Upper lobe of right lung (tissue), 1 donor: ENCODE measurements at places on chromosomes 12 and 14. TPM values are rescaled to one million over a fixed set of nuclear protein-coding genes. Genes with fewer than 3 reads are reported as not detected.

DNA sequence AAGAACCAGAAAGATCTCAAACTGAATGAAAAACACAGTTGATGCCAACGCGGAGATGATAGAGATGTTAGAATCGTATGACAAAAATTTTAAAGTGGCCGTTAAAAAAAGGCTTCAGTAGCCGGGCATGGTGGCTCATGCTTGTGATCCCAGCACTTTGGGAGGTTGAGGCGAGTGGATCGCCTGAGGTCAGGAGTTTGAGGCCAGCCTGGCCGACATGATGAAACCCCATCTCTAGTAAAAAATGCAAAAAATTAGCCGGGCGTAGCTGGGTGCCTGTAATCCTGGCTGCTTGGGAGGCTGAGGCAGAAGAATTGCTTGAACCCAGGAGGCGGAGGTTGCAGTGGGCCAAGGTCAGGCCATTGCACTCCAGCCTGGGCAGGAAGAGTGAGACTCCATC is 5.4 kb upstream of the ACVRL1 start:
- H3K4me1 ChIP-seq: peaks cover 25% of the 10 kb centered on the region
- no peak overlapping the region for H3K27ac ChIP-seq
- no peak overlapping the region for H3K4me3 ChIP-seq
- H3K27me3 ChIP-seq: no peaks in the 10 kb centered on the region
- no peaks in the 10 kb centered on the region for H3K36me3 ChIP-seq

DNA sequence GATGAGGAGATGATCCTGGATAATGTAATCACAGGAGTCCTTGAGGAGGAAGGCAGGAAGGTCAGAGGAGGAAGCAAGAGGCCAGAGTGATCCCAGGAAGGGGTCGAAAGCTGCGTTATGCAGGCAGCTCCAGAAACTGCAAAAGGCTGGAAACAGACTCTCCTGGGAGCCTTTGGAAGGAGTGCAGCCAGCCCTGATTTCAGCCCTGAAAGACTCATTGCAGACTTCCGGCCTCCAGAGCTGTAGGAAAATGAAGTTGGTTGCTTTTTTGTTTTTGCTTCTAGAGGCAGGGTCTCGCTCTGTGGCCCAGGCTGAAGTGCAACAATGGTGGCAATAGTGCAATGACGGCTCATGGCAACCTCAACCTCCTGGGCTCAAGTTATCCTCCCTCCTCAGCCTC is 44.6 kb upstream of the FZD10 start:
- DNase-seq: no peak
- no peak overlapping the region for H3K4me3 ChIP-seq
- no peaks in the 10 kb centered on the region for H3K27me3 ChIP-seq

DNA sequence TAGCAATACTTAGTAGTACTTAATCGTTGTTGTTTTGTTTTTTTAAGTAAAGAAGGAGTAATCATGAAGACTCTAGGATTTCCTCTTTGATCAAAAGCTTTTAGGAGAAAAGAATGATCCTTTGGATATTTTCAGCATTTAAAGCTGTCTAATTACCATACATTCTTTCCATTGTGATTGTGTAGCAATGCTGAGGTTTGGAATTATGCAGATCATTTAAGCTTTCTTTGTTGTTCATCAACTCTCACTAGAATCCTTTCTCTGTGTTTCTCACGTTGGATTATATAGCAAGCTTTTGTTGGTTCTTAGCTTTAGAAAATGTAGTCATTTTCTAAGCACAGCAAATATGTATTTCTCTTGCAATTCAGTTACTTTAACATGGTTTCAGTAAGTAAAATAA is 25.8 kb downstream of the CCDC91 start:
- no peaks in the 10 kb centered on the region for H3K36me3 ChIP-seq
- no peaks in the 10 kb centered on the region for H3K27me3 ChIP-seq
- no peak overlapping the region for H3K4me3 ChIP-seq
- no peaks in the 10 kb centered on the region for H3K4me1 ChIP-seq
- no peak overlapping the region for H3K27ac ChIP-seq

DNA sequence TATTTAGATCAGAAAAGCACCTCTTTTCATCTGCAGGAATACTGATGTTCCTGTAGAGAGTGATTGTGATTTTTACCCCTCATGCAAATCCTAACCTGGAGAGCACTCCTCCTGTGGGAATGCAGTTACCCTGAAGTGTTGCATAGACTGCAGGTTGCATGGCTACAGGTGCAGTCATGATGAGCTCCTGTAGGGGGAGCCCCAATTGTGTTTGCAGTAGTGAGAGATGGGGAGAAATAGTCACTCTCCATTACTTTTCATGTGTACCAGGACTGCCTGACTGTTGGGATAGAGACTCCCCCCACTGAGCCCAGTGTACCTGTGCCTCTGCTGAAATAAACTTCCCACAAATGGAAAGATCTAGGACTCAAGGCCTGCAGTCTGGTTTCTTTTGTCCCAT is 1086.5 kb downstream of the SLC6A15 start:
- no peak overlapping the region for H3K27ac ChIP-seq
- no peaks in the 10 kb centered on the region for H3K4me1 ChIP-seq
- H3K4me3 ChIP-seq: no peak overlapping the region
- no peak for DNase-seq
- H3K27me3 ChIP-seq: no peaks in the 10 kb centered on the region
- no peaks in the 10 kb centered on the region for H3K36me3 ChIP-seq

- no peaks in the 10 kb centered on the region for H3K36me3 ChIP-seq
- H3K27me3 ChIP-seq: no peaks in the 10 kb centered on the region
- no peak overlapping the region for H3K4me3 ChIP-seq
- no peak for DNase-seq
- H3K4me1 ChIP-seq: no peaks in the 10 kb centered on the region
- no peak overlapping the region for H3K27ac ChIP-seq
These were observed 30.5 kb upstream of the LMNTD1 start for GRCh38 chr12:25583545-25583944.

DNA sequence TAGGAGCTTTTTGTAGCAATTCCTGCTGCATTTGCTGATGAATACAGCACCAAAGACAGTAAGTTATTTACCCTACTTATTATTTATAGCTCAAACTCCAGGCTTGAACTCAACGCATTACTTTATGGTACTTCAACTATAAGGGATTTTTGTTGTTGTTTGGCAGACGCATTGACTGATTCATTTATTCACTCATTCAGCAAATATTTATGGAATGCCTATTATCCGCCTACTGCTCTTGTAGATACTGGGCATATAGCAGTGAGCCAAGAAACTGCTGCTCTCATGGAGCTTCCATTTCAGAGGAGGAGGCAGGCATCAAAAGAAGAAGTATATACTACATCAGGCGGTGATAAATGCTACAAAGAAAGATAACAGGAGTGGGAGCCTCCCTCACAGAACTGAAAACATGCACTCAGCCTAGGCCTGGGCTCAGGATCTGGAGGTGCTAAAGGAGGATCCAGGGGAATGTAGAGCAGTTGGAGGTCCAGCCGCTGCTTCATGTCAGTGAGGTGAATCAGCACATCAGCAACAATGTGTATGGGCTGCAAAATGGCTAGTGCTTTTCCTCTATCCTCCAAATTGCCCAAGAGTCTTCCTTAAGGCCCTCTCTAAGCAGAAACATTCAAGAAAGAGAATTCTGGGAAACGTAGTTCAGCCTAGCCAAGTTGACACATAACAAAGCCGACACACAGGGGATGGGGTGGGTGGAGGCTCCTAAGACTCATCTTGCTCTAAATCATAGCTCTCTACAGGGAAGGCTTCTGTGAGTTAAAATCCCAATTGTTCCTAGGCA is 157.5 kb downstream of the NRXN3 start:
- H3K4me1 ChIP-seq: no peaks in the 10 kb centered on the region
- no peak overlapping the region for H3K27ac ChIP-seq
- H3K4me3 ChIP-seq: no peak overlapping the region
- no peaks in the 10 kb centered on the region for H3K36me3 ChIP-seq

- H3K27me3 ChIP-seq: no peaks in the 10 kb centered on the region
- no peak overlapping the region for H3K27ac ChIP-seq
- DNase-seq: no peak
These were observed 59.0 kb upstream of the CAPRIN2 start for GRCh38 chr12:30813525-30814294.

DNA sequence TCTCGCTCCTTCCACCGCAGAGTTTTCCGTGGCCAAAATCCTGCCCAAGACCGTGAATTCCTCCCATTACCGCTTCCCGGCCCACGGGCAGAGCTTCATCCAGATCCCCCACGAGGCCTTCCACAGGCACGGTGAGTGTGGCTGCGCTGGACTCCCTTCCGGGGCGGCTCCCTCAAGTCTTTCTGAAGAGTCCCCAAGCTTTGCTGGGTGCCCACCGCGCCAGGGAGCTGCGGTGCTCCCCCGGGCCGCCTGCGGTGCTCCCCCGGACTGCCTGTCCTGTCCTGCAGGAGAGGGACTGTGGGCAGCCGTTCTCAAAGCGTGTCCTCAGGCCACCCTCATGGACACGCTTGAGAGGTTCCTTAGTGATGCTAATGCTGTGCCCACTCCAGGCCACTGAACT is 50.5 kb downstream of the ADGRD1 start:
- H3K4me1 ChIP-seq: peaks cover 9% of the 10 kb centered on the region
- H3K36me3 ChIP-seq: peaks cover 14% of the 10 kb centered on the region
- no peak overlapping the region for H3K27ac ChIP-seq
- DNase-seq: no peak
- H3K4me3 ChIP-seq: no peak overlapping the region

- no peak overlapping the region for H3K27ac ChIP-seq
- no peaks in the 10 kb centered on the region for H3K27me3 ChIP-seq
- H3K4me3 ChIP-seq: no peak overlapping the region
- no peaks in the 10 kb centered on the region for H3K4me1 ChIP-seq
- DNase-seq: no peak
These were observed 292.4 kb upstream of the SEL1L start for GRCh38 chr14:81826081-81826480.

- no peak for DNase-seq
- H3K4me3 ChIP-seq: no peak overlapping the region
- no peaks in the 10 kb centered on the region for H3K36me3 ChIP-seq
- H3K4me1 ChIP-seq: no peaks in the 10 kb centered on the region
These were observed 35.2 kb downstream of the RNFT2 start for GRCh38 chr12:116773276-116773731.

DNA sequence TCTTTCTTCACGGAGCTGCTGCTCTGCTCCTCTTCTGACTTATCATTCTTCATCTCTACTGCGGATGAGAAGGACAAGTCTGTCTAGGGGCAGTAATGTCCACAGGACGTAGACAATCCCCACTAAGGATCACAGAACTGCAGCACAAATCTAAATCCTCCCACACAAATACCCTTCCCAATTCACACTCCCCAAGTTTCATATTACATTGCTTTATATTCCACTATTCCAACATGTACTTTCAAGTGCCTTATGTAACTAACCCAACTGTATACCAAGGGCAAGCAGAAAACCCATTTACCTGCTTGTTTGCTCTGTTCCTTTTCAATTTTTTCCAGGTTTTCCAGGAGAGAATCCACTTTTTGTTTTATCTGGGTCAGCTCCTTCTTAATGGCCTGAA is 55.6 kb upstream of the OR5AU1 start:
- H3K4me3 ChIP-seq: no peak overlapping the region
- DNase-seq: no peak
- no peaks in the 10 kb centered on the region for H3K27me3 ChIP-seq
- H3K27ac ChIP-seq: no peak overlapping the region
- H3K36me3 ChIP-seq: peaks cover 96% of the 10 kb centered on the region

DNA sequence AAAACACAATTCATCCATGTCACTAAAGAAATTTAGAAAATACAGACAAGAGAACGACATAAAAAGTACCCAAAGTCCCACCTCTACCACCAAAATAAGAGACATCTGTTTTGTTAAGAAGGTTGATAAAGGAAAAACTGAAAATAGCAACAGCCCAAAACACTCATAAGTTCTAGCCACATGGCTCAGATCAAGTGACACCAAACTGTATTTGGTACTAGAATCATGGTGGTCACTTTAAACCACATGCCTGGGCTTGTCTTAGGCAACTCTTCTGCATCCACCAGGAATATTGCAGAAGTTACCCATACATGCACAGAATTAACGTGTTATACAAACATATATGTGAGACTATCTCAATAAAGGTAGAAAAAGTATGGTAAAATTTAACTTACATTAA is 78.2 kb upstream of the GTF2A1 start:
- H3K27ac ChIP-seq: no peak overlapping the region
- no peak overlapping the region for H3K4me3 ChIP-seq
- no peak for DNase-seq
- H3K36me3 ChIP-seq: no peaks in the 10 kb centered on the region
- no peaks in the 10 kb centered on the region for H3K27me3 ChIP-seq
- H3K4me1 ChIP-seq: peaks cover 13% of the 10 kb centered on the region

GRCh38 chr12:4553943-4554342 is 8.1 kb upstream of the DYRK4 start:
- no peak for DNase-seq
- no peak overlapping the region for H3K4me3 ChIP-seq
- H3K27ac ChIP-seq: no peak overlapping the region
- H3K4me1 ChIP-seq: no peaks in the 10 kb centered on the region
- no peaks in the 10 kb centered on the region for H3K27me3 ChIP-seq

DNA sequence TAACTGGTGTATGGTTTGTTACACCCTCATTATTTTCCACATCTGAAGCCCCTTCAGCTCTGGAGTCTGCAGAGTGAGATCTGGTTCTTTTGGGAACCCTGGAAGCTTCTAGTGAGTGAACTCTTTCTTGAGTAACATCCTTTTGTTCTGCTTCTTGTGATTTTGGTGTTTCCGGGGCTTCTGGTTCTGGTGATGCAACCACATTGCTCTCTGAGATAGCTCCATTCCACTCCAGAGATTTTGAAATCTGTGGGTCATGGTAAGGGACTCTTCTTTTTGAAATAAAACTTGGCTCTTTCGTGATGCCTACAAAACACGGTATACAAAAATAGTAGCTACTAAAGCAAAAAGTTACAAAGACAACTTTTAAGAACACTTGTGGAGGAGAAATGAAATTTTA is 5.4 kb downstream of the MDM1 start:
- H3K4me3 ChIP-seq: no peak overlapping the region
- peaks cover 7% of the 10 kb centered on the region for H3K4me1 ChIP-seq
- peaks cover 29% of the 10 kb centered on the region for H3K36me3 ChIP-seq
- H3K27me3 ChIP-seq: no peaks in the 10 kb centered on the region
- no peak overlapping the region for H3K27ac ChIP-seq
- no peak for DNase-seq

DNA sequence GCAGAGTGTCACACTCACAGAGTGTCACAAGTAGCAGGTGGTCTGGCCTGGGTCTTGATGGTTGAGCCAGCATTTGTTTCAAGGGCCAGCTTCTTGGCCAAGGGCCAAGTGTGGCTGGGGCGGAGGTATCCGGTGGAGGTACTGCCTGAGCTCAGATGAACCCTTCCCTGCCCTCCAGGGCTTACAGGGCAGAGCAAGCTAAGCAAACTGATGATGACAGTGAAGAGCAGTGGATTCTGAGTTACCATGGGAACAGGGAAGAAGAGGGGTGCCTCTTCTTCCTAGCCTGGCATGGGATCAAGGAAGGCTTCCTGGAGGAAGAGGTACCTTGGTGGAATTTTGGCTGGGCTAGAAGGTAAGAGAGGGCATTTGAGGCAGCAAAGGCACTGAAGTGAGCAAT is 35.7 kb downstream of the MVK start:
- no peak overlapping the region for H3K4me3 ChIP-seq
- H3K36me3 ChIP-seq: no peaks in the 10 kb centered on the region
- no peak overlapping the region for H3K27ac ChIP-seq
- H3K27me3 ChIP-seq: peaks cover 40% of the 10 kb centered on the region

GRCh38 chr14:91205459-91205858 is 39.0 kb downstream of the GPR68 start:
- H3K27ac ChIP-seq: no peak overlapping the region
- H3K4me1 ChIP-seq: peaks cover 18% of the 10 kb centered on the region
- no peak overlapping the region for H3K4me3 ChIP-seq
- peak; percentile 4 for DNase-seq
- H3K36me3 ChIP-seq: peaks cover 76% of the 10 kb centered on the region
- no peaks in the 10 kb centered on the region for H3K27me3 ChIP-seq

TAS2R14 gene
- total RNA-seq: 2.5 TPM

MEG3 gene
- total RNA-seq: 15.6 TPM

IL31 gene
- not detected for total RNA-seq

P2RX2 gene
- 0.55 TPM for total RNA-seq

KCNA5 gene
- total RNA-seq: 1.8 TPM

GPRC5A gene
- total RNA-seq: 886 TPM
